Renal cortical epithelial cell (primary cell): ENCODE measurements at places on chromosomes 3 and 15.
A peak's percentile ranks its signal among the peaks of the same experiment; 100 is the strongest.

GRCh38 chr3:39644176-39644575, 165.2 kb upstream of the MYRIP start:
- no peak for DNase-seq

- DNase-seq, result peak; percentile 25
These were observed 24.7 kb upstream of the HHLA2 start for GRCh38 chr3:108271626-108272025.

DNA sequence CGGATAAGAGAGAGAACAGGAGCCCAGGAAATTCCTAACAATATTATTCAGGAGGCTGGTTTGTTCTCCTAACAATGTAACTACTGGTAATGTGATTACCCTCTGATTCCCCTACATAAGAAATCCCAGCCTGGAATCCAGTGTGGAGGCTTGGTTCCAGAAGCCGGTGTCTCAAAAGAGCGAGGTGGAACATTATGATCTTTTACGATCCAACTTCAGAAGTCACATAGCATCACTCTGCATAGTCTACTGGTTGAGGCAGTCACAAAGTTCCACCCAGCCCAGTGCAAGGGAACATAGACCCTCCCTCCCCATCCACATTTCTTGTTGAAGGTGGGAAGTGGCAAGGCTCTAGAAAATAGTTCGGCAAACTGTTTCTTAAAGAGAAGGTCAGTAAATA, 81.6 kb upstream of the GALNT15 start:
- no peak for DNase-seq

DNA sequence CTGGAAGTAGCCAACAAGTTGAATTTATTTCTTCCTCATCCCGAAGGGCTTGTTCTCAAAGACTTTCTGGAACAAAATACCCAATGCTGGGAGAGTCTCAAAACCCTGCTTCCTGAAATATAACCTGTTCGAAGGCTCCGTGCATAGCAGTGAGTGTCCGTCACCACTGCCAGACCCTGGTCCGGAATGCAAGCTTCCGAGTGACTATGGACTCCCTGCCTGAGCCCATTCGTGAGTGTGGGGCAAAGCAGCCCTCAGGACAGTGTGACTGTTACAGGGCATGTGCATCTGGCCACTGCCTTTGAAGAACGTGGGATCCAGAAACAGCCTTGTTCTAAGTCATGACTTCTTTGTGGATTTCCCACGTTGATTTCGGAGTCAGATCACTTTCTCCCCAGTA, 214.5 kb upstream of the IGF1R start:
- no peak for DNase-seq

GRCh38 chr3:193673845-193674244, 80.8 kb downstream of the OPA1 start:
- DNase-seq, result no peak

- no peak for DNase-seq
These were observed 15.8 kb downstream of the PODXL2 start for GRCh38 chr3:127644641-127645370.

DNA sequence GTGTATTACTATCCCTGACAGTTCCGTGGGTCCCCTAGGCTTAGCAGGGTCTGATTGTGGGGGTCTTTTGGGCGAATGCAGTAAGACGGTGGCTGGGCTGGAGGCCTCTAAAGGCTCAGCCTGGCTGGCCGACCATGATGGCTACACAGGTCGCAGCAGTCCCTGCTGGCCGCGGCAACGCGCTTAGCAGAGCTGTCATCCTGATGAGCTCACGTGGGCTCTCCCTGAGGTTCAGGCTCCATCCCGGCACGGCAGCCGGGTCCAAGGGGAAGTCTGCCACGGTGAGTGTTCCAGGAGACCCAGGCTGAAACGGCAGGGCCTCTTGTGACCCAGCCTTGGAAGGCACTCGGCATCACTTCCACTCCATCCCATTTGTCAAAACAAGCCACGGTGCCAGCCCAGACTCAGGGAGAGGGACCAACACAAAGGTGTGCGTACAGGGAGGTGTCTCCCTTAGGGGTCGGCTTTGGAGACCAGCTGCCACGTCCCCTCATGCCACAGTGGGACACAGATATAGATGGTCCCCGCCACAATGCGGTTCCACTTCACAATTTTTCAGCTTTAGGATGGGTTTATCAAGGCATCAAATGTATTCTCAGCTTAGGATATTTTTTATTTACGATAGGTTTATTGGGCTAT, 101.8 kb downstream of the XXYLT1 start:
- no peak for DNase-seq

- no peak for DNase-seq
These were observed 165.3 kb downstream of the CHSY1 start for GRCh38 chr15:101086394-101087171.

DNA sequence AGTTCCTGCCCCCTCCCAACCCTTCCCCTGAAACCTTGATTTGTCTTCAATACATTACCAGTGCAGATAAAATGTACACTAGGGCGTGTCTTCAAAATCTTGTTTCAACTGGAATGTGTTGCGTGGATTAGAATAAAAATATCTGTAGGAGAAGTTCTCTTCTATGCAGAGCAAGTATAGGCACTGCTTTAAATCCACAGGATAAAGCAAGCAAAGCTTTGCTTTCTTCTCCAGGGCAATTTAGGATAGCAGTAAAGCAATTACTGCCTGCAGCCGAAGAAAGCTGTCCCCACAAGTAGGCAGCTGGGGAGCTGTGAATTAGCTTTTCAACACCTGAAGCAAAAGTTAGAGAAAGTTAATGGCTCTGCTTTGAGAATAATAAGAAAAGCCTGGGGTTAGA, 329.7 kb upstream of the KCNMB2 start:
- no peak for DNase-seq

- DNase-seq, result no peak
These were observed 22.7 kb upstream of the RARB start for GRCh38 chr3:25405335-25405734.

DNA sequence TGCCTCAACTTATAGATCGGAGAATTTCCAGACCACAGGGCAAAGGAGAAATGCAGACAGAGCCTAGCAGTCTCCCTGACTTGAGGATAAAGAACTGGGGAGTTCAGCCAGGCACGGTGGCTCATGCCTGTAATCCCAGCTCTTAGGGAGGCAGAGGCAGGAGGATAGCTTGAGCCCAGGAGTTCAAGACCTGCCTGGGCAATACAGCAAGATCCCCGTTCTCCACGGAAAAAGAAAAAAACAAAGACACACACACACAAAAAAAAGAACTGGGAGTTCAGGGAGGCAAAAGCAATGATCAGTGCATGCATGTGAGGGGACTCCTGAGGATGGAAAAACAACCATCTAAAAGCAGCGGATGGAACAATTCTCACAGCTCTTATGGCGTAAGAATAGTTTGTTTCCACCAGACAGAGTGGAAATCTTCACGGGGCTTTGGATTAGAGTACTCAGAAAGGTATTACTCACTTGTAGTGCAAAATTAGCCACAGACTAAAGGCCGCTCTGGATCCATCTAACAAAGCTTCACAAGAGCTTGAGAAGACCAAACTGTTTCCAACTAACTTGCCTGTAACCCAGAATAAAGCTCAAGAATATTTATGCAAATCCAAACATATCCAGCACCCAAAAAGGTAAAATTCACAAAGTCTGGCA, 16.3 kb downstream of the SEC11A start:
- peak; percentile 32 for DNase-seq

DNA sequence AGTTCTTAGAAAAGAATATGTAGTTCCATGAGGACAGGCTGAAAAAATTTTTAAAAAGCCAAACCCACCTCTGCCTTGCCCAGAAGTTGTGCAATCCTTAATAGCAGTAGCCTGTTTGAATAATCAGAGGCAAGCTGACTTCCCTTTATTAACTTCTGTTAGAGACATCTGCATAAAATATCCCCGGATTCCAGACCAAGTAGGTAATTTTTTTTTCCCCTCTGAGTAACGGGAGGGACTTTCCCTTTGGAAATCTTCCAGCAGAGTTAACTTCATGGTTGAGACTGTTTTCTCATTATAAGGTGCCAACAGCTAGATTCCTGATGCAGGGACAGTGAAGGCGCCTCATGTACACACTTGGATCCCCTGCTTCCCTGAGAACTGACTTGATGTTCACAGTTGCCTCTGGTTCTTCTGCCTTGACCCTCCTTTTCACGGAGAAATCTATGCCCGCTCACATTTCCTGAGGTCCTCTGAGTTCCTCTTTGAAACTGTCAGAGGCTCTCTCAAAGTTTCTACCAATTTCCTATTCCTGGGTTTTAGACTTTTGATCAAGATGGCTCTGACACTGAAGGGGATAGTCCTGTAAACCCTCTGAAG, 227.6 kb upstream of the BHLHE40 start:
- DNase-seq, result peak; percentile 99

- DNase-seq, result no peak
These were observed 84.0 kb downstream of the LIPC start for GRCh38 chr15:58515807-58516206.

DNA sequence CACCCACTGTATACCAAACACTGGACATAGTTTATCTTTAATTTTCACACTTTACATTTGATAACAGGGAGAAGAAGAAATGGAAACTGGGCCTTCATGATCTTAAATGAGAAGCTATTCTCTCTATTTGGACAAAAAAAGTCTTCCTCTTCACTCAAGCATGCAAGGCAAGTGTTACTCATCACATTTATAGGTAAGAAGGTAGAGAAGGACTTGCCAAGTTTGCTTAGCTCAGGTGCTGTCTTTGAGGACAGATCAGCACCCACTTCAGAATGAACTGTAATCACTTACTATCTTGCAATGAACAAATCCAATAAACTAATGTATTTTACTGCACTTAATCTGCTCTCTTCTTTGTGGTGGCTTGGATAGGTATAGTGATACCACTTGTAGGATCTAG, 1.1 kb upstream of the MYH15 start:
- peak; percentile 30 for DNase-seq

- DNase-seq, result no peak
These were observed 42.6 kb downstream of the POLG start for GRCh38 chr15:89291934-89292438.

GRCh38 chr3:34212175-34212574, 413.7 kb downstream of the PDCD6IP start:
- DNase-seq, result peak; percentile 69

DNA sequence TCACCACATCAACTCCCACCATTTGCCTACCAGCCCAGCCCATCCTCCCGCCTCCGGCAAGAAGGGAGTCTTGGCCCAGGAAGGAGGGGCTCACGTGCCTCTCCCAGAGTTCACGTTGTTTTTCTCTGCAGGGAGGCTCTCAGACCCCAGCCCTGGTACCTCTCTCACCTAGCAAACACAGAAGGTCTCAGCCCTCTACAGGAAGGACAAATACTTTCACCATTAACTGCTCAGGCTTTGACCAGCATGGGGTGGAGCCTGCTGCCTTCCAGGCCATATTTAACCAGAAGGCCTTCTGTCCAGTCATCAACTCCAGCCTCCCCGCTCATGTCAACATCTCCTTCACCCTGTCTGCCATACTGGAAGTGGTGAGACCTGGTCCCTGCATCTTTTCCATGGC, 19.0 kb upstream of the HTR3E start:
- no peak for DNase-seq

- no peak for DNase-seq
These were observed 17.8 kb downstream of the EDEM1 start for GRCh38 chr3:5205165-5205941.

DNA sequence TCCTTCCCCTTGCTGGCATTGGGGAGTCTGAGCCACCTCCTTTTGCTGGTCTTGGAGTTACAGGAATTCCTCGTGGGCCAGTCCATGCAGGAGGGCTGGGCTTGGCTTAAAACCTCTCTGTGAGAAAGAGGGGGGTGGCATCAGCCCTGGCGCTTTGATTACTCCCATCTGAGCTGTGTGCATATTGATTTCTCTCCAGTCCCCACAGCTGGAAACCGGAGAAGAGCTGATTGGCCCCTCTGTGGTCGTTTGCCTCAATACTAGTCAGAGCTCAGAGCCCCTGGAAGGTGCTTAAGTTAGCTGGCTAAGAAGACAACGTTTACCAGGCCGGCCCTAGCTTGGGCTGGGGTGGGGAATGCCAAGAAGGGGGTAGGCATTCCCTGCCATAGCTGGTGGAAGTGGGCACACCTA, 4.0 kb upstream of the RASGRF1 start:
- DNase-seq, result no peak

- DNase-seq, result peak; percentile 63
These were observed 2.0 kb downstream of the CA12 start for GRCh38 chr15:63379492-63380150.

DNA sequence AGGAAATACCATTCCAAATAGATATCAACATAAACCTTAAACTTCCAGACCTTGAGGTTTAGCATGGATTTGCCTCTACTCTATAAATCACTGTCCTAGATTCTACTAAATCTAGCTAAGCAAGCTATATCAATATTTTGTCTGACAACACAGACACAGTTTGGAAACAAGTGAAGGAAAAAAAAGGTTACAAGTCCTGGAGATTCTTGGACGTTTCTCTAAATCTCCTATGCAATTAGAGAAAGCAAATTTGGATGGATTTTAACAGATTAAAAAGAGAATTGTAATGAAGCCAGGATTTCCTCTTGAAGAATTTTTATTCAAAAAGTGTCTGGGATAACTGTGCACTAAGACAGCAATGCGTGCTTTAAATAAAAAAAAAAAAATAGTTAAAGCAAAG, 441.1 kb upstream of the DPH6 start:
- DNase-seq, result no peak

DNA sequence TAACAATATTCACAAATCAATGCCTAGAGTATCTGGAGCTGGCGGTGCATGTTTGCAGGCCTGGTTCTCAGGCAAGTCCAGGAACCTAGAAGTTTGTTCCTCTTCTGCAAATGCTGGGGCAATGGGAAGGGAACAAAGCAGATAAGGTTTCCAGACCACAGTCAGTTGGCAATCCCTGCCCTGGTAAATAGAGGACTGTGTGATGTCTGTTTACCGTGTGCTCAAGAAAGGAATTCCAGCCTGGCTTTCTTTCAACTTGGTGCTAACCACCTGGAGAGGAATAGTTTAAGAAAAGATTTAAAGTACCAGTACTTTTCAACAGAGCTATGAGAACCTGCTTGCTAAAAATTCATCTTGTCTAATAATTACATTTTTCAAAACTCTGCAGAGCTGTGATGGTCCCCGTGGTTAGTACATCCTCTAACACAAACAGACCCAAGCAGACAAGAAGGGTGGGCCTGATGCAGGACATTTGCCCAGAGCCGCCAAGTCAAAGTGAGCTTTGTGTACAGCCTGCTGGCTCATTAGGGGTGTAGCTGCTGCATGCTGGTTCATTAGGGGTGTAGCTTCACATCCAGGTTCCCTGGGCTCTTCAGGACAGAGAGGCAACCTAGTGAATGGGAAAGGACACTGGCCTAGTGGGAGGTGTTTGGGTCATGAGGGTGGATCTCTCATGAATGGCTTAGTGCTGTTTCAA, 220.5 kb downstream of the SQOR start:
- peak; percentile 67 for DNase-seq

DNA sequence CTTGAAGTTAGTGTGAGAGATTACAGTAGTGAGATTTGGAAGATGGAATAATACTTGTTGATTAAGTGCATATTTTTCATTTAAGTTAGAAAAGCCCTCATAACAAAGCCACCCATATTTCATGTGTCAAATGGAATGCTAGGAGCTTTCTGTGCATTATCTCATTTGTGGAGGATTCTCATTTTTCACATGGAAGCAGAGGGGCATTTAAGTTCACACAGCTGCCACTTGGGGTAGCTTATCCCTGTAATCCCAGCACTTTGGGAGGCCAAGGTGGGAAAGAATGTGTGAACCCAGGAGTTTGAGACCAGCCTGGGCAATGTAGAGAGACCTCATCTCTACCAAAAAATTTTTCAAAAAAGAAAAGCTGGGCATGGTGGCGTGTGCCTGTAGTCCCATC, 55.2 kb downstream of the RAB7A start:
- DNase-seq, result no peak
